ENCODE measurements at places on chromosomes 4 and X. TPM values are rescaled to one million over a fixed set of nuclear protein-coding genes. Genes with fewer than 3 reads are reported as not detected.

The BCLAF3 gene
- total RNA-seq, result 9.6 TPM

The NPY5R gene
- total RNA-seq, result not detected

DNA sequence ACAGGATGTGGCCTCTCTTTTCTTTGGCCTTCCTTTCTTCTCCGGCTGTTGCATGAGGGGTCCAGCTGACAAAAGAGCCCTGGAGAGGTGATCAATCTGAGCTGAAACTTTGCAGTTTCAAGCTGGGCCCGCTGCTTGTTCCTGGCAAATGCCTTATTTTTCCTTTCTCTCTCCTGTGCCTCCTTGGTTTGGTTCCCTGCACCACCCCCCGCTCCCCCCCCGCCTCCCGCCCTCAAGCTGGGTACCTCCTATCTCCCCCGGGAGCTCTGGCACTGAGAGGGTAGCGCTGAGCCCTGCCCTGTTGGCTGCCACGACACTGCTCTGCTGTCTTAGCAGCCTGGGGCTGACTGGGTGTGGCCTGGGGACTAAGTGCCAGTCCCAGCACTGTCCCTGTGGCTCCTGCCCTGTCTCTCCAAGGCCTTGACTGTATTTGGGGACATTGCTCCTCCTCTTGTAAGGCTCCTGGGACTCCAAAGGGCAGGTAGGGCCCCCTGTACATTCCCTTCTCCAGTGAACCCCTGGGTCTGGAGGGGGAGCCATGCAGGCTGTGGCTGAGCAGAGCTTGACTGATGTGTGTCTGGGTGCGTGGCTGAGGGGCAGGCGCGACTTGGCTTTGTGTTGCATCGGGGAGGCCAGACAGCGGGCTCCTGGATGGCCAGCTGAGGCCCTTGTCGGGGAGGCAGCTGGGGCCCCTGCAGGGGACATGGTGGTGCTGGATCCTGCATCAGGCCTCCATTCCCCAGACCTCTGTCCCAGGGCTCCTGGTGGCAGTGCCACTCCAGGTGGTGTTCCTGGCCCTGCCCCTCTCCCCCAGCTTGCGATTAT lies 1.1 kb downstream of the PLXNA3 start:
- no peaks in the 10 kb centered on the region for H3K27me3 ChIP-seq
- H3K36me3 ChIP-seq, result peaks cover 8% of the 10 kb centered on the region
- peak overlapping the region; percentile 66 for H3K27ac ChIP-seq
- no peak for DNase-seq
- peak overlapping the region; percentile 43 for H3K4me3 ChIP-seq

DNA sequence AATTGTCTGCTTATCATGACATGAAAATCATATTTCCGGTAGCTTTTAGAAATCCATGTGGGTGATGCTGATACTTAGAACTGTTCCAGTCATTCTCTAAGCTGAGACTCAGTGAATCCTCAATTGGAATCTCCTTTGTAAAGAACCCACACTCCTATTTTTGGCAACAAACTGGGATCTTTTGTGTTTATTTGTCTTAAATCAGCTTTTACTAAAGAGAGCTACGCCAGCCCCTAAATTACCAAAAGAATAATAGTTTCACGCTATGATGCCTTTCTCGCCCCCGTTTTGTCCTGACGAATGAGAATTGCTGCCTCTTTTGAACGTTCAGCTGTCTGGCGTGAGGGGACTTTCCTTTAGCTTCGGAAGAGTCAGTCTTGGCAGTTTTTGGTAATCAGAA lies 195.9 kb downstream of the SHOX start:
- no peaks in the 10 kb centered on the region for H3K36me3 ChIP-seq
- H3K27me3 ChIP-seq, result no peaks in the 10 kb centered on the region
- DNase-seq, result no peak
- H3K27ac ChIP-seq, result no peak overlapping the region

DNA sequence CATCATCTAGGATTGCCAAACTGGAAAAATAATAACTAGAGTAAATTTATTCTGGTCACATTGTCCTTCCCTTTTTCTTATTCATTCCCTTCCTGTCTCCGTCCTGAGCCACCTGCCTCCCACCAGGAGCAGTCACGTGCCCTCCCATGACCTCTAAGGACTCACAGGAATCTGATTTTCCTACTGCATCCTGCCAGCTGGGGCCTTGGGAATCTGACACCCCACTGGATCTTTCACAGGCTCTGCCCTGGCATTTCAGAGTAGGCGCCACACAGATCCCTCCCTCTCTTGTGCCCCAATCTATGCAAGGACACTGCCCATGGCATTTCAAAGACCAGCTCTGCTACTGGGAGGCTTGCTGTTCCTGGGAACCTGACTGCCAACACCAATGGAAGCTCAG lies 520.5 kb downstream of the PPARGC1A start:
- DNase-seq, result no peak
- no peaks in the 10 kb centered on the region for H3K36me3 ChIP-seq
- no peaks in the 10 kb centered on the region for H3K27me3 ChIP-seq
- H3K4me3 ChIP-seq, result no peak overlapping the region
- H3K27ac ChIP-seq, result no peak overlapping the region

- no peaks in the 10 kb centered on the region for H3K4me1 ChIP-seq
- no peak for DNase-seq
- H3K27ac ChIP-seq, result no peak overlapping the region
- H3K27me3 ChIP-seq, result no peaks in the 10 kb centered on the region
- H3K4me3 ChIP-seq, result no peak overlapping the region
Observed at GRCh38 chr4:138389976-138390685, 148.0 kb upstream of the SLC7A11 start.

GRCh38 chrX:530726-531610 lies 99.6 kb upstream of the SHOX start:
- no peaks in the 10 kb centered on the region for H3K27me3 ChIP-seq
- H3K36me3 ChIP-seq, result no peaks in the 10 kb centered on the region
- DNase-seq, result no peak
- no peak overlapping the region for H3K4me3 ChIP-seq

Measured in sigmoid colon (tissue), 7 donors.